Stimulated activated CD4-positive, alpha-beta T cell treated with anti-CD3 and anti-CD28 coated beads, Interleukin-1b, Interleukin-23, amount 100 ng/mL, for 4 hours (primary cell): ENCODE measurements at places on chromosomes 11 and 22.

DNA sequence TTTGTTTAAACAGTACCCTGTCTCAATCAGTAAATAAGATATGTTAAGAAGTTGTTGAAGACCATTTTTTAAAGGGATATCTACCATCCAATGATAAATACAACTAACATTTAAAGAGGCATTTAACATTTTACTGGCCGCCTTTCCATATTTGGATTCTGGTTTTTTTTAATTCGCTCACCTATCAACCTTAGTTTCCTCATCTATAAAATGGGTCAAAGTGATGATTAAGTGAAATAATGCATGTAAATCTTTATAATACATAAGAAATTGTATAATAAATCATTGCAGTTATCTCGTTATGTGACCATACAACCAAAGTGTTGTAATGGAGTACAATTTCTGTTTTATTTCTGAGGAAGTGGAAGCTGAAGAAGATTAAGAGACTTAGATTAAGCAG lies 17.7 kb upstream of the ATP5MG start:
- no peak for DNase-seq

GRCh38 chr11:107567739-107568335 lies 2.3 kb upstream of the ALKBH8 start:
- DNase-seq, result no peak

- no peak for DNase-seq
Observed at GRCh38 chr11:88618327-88619070, 281.0 kb upstream of the CTSC start.

DNA sequence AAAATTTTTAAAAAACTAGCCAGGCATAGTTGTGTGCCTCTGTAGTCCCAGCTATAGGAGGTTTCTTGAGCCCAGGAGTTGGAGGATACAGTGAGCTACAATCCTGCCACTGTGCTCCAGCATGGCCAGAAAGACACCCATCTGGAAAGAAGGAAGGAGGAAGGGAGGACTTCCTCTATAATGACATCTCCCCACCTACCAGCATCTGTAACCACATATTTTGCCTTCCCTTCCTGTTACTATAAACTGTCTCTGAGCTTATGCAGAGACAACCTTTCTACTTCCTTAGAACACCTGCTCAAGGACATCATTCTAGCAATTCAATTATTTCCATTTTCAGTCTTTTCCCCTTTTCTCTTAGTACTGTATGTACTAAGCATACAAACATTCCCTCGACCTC lies 2.2 kb upstream of the NUP160 start:
- no peak for DNase-seq

DNA sequence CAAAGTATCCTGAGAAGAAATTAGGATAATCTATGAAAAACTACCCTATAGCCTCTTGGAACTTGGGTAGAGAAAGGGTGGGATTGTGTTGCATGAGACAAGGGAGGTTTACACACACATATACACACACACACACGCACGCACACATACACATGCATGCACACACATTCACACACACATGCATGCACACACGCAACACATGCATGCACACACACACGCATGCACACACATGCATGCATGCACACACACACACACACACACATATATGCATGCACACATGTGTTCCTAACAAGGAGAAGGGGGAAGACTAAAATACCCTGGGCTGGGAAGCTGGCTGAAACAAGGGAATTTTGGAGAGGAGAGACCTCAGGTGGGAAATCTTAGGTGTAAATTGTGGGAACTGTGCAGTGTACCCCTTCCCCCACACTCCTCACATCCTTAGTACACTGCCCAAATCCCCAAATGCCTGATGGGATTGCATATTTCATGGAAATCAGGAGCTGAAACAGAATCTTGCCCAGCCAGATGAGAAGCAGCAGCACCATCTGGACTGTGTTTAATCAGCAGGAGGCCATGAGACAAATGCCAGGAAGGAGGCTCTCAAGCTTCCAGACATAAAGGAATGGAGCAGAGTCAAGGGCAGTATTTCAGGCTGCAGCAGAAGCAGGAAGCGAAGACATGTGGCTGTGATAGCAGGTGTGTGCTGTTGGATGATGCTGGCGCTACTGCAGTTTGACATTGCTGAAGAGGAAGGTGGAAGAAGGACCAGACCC lies 14.6 kb upstream of the POLD3 start:
- DNase-seq, result no peak
